ENCODE measurements at places on chromosomes 11 and 22.

GRCh38 chr22:45499746-45500145 lies 2.9 kb upstream of the FBLN1 start:
- peak; percentile 35 for DNase-seq

- no peak for DNase-seq
Observed at GRCh38 chr11:116397602-116398084, 375.1 kb downstream of the BUD13 start.

DNA sequence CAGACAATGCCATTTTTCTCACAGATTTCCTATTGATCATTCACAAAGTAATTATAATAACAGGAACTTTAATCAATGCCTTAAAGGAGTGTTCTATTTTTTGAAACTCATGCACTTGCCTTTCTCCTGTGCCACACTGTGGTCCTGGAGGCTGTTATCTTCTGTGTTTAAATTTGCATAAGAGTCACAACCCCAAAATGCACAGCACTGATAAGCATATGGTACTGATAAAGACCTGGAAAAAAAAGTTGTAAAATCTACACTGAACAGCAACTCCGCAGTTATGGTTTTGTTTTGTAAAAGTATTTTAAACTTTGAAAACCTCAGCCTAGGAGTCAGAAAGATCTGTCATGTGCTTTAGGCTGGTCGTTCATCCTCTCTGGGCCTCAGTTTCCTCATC lies 9.1 kb upstream of the CCDC34 start:
- no peak for DNase-seq

- no peak for DNase-seq
Observed at GRCh38 chr11:12770435-12770834, 96.2 kb downstream of the TEAD1 start.

DNA sequence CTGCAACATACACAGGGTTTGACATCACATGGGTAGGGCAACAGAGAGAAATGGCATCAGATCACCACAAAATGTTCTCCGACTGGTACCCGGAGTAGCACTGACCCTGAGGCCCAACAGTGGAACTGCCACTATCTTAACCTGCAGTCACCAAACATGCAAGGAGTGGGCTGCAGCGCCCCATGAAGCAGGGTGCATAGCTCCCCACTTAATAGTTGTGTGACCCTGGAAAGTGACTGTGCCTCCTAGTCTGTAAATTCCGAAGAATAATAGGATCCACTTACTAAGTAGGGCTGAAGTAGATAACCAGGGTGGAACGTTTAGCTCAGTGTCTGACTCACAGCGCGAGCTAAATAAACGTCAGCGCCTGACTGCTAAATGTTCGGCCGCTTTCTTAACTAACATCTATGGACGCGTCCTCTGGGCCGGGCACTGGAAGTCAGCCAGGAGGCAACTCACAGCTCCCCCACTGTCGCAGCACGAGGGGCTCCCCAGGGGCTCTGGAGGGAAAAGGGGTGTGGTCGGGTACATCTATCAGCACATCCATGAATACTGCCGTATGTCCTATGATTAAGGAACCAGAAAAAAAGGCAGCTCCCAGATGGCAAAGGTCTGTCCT lies 777 bp downstream of the LTO1 start:
- DNase-seq, result peak; percentile 89

DNA sequence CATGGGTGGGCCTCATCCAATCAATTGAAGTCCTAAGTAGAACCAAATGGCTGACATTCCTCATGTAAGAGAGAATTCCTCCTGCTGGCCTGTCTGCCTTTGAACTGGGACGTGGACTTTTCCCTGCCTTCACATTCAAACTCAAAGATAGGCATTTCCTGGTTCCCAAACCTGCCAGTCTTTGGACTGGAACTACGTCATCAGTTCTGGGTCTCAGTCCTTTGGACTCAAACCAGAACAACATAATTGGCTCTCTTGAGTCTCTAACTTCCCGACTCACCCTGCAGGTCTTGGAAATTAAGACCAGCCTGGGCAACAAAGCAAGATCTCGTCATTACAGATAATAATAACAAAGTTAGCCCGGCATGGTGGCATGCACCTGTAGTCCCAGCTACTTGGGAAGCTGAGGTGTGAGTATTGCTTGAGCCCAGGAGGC lies 38.7 kb upstream of the NARS2 start:
- no peak for DNase-seq

- DNase-seq, result no peak
Observed at GRCh38 chr22:46674367-46674781, 54.2 kb downstream of the GRAMD4 start.

DNA sequence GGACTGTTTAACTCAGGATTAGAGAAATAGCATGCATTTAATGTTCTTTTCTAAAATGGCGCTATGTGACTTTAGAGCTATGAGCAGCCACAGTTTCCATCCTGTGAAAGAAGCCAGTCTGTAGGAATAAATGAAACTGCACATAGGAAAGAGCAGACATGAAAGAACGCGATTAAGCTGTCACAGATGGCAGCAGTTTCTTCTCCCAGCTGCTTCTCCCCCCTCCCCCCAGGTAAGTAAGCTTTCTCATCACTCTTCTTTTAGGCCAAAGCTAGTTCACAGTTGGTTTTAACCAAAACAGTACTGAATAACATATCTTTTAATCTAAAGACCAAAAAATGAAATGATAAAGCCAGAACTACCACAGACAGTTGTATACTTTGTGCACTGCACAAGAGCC lies 266.4 kb downstream of the KCNA4 start:
- DNase-seq, result no peak

GRCh38 chr11:18617688-18618341 lies 16.3 kb downstream of the SPTY2D1 start:
- DNase-seq, result no peak

DNA sequence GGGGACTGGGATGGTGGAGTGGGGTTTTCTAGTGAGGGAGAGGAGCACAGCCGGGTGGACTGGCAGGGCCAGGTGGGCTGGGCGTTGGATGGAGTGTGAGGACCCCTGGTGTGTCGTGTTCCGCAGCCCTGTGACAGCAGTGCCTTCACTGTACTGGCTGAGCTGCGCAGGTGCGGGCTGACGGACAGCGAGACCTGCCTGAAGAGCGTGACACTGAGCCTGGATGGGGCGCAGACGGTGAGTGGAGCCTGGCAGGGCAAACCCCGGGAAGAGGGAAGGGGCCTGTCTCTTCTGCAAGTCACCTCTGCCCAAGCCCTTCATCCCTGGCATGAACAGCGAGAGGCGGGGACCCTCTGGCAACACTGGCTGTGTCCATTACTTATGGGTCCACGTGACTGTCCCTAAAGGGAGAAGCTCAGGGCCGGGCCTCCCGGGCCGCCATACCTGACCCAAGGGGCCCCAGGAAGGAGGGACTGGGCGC lies 10.0 kb downstream of the MUC5AC start:
- DNase-seq, result no peak

GRCh38 chr22:27677905-27678458 lies 123.6 kb downstream of the MN1 start:
- DNase-seq, result no peak

- no peak for DNase-seq
Observed at GRCh38 chr11:119784421-119784820, 55.4 kb upstream of the NECTIN1 start.

DNA sequence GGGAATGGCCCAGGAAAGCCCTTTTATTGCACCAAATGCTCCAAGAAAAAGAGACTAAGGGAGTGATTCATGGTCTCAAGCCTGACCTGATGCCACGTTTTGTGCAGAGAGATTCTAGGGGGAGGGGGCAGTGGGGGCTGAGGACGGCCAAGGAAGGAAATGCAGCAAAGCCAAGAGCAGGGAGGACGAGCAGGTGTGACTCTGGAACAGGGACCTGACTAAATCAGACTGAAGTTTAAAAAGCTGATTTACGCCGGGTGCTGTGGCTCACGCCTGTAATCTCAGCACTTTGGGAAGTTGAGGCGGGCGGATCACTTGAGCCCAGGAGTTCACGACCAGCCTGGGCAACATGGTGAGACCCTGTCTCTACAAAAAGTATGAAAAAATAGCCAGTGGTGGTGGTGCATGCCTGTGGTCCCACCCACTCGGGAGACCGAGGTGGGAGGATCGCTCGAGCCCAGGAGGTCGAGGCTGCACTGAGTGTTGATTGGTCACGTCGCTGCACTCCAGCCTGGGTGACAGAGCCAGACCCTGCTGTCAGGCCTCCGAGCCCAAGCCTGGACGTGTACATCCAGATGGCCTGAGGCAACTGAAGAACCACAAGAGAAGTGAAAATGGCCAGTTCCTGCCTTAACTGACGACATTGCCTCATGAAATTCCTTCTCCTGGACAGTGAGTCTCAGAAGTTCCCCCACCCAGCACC lies 10.8 kb upstream of the IFITM3 start:
- DNase-seq, result no peak

DNA sequence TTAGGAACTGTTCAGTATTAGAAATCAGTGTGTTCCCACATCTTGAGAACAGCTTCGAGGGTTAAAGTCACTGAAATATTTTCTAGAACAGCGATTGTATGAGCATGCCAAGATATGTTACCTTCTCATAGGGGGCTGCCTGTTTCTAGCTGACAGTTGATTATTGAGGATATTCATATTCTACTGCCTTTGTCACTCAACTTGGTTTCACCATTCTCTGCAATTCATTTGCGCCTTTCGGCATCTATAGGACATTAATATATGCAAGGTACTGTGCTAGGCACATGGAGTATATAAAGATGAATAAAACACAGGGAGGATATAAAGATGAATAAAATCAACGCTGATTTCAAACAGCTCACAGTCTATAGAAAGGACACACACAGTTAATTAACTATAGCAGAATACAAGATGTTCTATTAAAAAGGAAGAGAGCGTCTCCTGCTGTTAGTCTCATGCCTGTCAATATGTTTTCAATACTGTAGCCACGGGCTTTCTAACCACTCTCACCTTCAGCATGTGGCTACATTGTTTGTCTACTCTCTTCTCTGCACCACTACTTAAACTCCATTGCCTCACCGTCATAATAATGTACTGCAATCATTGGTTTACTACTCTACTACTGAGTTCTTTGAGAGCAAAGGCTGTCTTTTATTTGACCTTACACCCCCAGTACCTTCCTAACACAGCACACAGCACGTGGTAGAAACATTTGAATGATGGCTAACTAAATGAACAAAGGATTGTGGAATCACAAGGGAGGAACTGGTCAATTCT lies 81.9 kb downstream of the RAB30 start:
- DNase-seq, result no peak

GRCh38 chr11:80613655-80614054 lies 1172.8 kb upstream of the TENM4 start:
- no peak for DNase-seq

DNA sequence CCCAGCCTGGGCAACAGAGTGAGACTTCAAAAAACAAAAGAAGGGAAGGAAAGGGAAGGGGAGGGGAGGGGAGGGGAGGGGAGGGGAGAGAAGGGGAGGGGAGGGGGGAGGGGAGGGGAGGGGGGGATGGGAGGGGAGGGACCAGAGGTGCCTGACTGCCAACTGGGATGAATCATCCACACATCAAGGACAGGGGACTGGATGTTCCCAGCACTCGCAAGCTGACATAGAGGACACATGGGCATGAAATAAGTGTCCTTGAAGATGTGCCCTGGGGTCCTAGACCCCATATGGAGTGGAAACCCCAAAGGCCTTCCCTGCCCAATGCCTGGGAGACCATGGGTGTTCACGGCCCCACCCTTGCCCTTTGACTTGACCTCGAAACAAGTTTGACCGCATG lies 19.8 kb downstream of the TST start:
- DNase-seq, result no peak

GRCh38 chr11:62256281-62256680 lies 13.7 kb upstream of the SCGB2A2 start:
- no peak for DNase-seq

GRCh38 chr11:86755146-86755545 lies 45.2 kb upstream of the PRSS23 start:
- no peak for DNase-seq

GRCh38 chr11:45259592-45259991 lies 26.5 kb downstream of the SYT13 start:
- DNase-seq, result no peak

DNA sequence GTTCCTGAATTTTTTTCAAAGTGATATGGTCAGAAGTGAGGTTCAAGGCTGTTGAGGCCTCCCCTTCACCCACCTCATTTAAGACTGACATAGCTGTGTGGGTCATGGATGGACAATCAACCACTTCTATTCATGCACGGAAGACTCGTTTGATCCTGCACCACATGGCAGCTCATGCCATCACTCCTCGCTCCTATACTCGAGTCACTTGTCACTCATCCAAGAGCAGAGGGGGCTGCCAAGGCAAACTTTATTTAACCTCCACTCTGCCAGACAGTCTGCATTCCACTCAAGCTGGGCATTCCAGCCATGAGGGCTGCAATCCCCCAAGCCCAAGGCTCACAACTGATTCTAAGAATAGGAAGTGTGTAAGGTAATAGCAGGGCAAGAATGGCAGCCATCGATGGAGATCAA lies 34.1 kb downstream of the SNX19 start:
- DNase-seq, result no peak

DNA sequence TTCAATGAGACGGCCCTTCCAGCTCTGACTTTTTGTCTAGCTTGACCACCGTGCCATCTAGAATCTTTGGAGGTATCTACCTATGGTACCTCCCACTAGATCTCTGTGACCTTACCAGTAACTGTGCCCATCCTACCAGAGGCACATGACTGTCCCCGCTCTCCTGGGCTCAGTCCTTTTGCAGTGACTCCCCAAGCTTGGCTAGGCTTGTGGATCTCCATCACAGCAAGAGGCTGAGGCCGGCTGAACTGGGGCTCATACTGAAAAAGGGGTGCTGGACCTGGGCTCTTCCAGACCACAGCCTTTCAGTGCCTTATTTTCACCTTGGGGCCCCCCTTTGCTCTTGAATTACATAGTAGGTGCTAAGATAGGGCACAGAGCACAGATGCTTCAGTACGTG lies 27.3 kb downstream of the RELT start:
- no peak for DNase-seq

GRCh38 chr11:112780351-112781087 lies 180.7 kb upstream of the NCAM1 start:
- DNase-seq, result no peak

DNA sequence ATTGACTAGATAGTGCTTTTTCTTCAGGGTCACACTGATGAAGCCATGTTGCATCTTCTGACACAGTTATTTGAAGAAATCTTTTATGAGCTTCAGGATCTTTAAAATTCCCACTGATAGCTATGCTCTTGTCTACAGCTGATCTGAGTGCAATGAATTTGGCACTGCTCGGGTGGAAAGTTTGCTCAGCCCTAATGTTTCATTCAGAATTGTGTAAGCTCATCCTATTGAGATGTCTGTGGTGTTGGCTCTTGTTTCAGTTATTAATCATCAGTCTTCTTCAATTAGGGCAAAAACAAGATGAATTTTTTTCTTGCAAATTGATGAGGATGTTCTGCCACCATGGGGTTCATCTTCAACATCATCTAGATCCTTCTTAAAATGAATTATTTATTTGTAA lies 1387.0 kb upstream of the RAG2 start:
- DNase-seq, result no peak

- DNase-seq, result no peak
Observed at GRCh38 chr11:120660024-120660565, 148.5 kb downstream of the GRIK4 start.

- no peak for DNase-seq
Observed at GRCh38 chr11:79045800-79046304, 395.0 kb downstream of the TENM4 start.
